Stimulated activated CD4-positive, alpha-beta T cell treated with anti-CD3 and anti-CD28 coated beads, Interleukin-1b, Interleukin-23, amount 100 ng/mL, for 4 hours (primary cell): ENCODE measurements at places on chromosomes 1 and 21.
A peak's percentile ranks its signal among the peaks of the same experiment; 100 is the strongest.

DNA sequence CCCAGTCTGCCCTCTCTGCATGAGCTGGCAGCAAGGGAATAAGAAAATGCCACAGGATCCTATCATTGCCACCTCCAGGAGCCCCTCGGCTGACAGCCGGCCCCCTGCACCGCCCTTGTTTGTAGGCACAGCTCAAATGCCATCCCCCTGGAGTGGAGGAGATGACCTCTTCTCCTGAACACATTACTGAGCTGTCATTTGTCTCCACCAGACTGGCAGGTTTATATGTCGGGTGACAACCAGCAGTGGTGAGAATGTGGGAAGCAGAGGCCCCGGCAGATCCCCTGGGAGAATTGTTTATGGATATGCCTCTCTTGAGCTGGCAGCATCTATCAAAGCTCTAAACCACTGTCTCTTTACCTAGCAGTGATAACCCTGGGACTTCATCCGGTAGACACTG lies 135.4 kb upstream of the FMN2 start:
- no peak for DNase-seq

GRCh38 chr21:42250422-42251403 lies 31.8 kb downstream of the ABCG1 start:
- DNase-seq = no peak

DNA sequence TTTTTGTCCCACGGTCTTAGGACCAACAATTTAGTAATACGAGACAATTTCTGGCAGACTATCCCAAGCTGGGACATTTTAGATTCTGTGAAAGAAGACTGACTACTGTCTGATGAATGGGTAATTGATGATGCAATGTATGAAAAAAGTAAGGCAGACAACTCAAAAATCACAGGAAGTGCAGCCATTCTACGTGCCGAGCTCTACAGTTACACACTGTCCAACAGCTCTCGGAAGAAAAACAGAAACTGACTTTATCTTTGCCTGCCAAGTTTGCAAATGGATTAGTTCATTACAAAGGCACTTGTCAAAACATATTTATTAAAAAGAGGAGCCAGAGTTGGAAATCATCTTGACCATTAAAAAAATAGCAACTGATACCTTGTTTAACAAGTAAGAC lies 31.3 kb downstream of the ZBTB8B start:
- DNase-seq = no peak

GRCh38 chr1:75131565-75132241 lies 2.5 kb upstream of the LHX8 start:
- no peak for DNase-seq

GRCh38 chr21:15754640-15755039 lies 24.9 kb downstream of the USP25 start:
- no peak for DNase-seq

- DNase-seq = peak; percentile 33
Observed at GRCh38 chr1:150973836-150974579, 627 bp downstream of the CERS2 start.

DNA sequence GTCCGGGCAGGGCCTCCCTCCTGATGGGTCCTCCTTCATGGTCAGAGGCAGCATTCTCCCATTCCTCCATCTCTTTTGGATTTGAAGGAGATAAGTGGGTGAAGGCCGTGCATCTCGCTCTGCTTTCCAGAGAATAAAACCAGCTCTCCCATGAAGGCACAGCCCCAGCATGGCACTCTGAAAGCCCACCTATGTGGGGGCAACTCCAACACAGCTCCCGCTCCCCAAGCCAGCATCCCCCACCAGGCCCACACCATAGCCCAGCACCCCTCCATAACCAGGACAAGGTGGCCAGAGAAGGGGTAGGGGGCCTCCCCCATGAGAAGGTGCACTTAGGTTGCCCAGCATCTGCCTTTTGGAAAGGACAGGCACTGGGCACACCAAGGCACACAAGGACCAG lies 112.2 kb downstream of the PDE9A start:
- DNase-seq = no peak

GRCh38 chr1:188089461-188089860 lies 1260.7 kb downstream of the PLA2G4A start:
- no peak for DNase-seq

GRCh38 chr1:100441651-100442050 lies 89.3 kb downstream of the CDC14A start:
- no peak for DNase-seq

DNA sequence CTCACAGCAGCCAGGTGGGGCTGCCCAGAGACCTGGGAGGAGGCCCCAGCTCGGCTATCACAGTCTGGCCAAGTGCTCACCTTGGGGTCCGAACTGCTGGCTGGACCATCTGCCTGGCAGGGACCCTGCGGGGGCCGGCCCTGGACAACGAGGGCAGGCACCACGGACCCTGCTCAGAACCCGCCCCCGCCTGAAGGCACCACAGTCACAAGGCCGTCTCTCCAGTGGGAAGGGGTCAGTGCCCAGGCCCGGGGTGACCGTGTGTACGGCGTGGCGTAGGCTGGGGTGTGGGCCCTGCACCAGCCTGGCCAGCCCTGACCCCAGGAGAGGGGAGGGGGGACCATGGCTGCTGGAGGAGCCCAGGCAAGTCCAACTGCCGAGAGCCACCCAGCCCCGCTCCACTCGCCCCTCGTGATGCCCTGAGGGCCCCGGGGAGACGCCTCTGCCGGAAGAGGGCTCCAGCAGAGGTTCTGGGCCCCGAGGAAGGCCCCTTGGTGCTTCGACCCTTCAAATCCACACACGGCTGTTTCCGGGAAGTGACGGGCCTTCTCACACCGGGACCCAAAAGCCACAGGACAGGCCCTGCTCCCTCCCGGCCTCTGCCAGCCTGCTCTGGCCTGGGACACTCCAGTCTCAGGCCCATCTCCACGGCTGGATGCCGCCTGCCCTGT lies 11.2 kb upstream of the RNF223 start:
- no peak for DNase-seq

- DNase-seq = no peak
Observed at GRCh38 chr1:25232866-25233784, 823 bp upstream of the SYF2 start.

DNA sequence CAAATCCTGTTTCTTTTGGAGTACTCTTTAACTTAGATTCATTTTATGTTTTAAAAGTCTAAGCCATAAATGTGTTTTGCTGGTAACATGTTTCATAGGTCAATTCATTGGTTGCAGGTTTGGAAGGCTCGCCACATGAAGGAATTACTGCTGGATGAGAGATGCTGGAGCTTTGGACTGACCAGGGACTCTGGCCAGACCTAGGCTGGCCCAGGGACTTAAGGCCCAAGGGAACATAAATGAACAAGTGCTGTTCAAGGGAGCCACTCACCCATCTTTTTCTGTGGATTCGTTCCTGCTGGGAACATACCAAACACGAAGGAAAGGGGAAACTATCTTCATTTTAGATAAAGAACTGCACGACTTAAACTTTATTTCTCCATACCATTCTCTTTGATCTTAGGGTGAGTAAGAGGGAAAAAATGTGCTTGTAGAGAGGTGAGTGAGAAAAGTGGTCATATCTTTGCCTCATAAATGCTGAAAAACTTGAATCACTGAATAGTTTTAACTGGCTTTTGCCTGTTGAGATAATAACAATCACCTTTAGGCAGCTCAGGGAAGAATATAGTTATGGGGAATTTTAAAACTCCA lies 15.3 kb upstream of the SHCBP1L start:
- no peak for DNase-seq

DNA sequence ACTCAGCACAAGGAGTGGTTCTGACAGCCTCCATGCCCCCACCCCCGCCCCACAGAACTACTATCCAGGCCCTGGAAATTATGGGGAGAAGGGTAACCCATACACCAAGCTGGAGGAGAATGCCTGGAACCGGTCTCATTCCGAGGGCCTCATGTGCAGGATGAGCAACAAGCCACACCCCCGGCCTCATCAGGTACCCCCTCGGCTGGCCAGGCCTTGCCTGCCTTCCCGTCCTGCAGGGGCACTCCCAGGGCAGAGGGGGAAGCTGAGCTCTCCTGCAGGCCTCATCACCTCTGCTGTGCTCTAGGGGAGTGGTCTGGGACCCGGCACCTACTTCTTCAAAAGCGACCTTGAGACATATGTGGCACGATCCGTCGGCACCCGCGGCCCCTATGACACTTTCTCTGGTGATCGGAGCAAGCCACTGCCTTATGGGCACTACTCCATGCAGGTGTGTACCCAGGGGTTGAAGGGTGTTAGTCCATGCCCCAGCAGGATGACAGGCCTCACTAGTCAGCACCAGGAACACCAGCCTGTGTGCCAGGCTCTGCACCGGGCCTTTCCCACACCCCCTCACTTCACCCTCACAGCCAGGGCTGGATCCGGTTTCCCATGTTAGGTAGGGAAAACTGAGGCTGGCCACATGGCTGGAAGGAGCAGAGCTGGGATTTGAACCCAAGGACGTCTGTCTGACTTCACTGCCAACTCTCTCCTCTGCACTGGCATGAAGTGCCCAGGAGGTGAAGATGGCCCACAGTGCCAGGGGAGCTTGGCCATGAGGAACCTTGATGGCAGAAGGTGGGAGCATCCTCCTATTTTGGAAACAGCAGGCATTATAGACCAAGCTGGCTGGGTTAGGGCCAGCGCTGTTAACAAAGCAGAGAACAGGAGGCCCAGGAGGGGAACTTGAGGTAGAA lies 10.9 kb upstream of the TTC22 start:
- DNase-seq = no peak

DNA sequence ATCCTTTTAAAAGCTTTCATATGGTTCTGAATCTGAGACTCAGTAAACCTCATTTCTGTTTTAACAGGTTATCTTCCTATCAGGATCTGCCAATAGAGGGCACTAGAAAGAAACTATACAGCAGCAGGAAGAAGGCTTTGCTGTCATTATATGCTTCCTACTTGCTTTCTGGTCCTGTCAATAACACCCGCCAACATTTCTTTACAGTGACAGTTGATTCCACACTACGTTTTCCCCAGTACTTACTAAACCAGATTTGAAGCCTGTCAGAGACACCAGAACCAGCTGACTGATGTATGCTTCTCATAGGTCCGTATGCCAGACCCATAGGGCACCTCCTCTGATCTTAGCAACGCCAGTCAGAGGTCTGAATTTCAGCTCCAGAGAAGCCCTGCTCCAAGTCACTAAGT lies 341.0 kb upstream of the NEGR1 start:
- no peak for DNase-seq

DNA sequence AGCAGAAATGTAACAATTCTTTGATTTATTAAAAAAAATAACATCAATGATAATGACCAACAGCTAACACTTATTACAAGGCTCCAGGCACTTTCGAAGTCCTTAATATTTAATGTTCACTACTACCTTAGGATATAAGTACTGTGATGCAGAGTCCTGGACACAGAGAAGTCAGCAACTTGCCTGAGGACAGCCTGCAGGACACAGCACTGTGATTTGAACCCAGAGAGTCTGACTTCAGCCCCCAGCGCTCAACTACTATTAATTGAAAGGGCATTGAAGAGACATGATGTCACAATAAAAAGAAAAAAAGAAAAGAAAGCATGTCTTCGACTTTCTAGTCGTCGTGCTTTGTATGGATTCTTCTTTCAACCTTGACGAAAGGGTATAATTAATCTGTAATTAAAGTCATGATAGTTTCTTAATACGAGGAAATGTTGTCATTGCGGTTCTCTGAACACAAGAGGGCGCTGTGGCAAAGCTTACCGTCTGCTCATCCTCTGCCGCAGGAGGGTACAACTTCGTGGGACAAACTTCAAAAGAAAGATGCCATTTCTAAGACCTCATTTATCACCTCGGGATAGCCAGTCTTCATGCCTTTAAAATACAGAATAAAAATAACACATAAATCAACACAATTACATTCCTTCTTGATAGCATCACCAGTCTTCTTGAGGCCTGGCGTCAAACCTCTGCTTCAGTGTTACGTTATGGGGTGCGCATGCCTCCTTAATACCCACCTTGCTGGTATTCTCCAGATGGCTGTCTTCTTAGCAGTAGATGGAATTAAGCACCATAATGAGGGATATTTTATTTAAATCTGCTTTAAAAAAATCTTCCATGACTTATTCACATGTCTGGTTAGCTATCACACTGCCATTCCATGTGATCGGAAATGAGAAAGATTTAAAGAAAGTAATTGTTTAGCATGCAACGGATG lies 240.1 kb downstream of the DISC1 start:
- DNase-seq = peak; percentile 52

GRCh38 chr1:240435996-240436566 lies 175.9 kb downstream of the GREM2 start:
- DNase-seq = no peak

DNA sequence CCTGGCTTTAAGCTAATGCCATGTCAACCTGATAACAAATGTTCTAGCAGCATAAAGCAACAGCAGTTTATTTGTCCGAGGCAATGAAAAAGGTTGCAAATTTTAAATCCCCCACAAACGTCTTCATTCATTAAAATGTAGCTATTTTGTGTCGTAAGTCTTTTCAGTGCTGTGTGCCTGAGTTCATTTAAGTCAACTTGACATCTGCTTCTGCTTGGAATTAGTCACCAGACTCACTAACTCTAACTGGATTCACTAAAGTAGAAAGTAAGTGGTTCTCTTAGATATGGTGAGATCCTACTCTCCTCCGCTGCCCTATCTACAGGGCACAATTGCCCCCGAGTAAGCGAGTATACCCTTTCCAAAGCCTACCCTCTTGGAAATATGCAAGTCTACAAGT lies 118.4 kb upstream of the CHRM3 start:
- no peak for DNase-seq

- no peak for DNase-seq
Observed at GRCh38 chr21:46498335-46499050, 39.8 kb downstream of the DIP2A start.

DNA sequence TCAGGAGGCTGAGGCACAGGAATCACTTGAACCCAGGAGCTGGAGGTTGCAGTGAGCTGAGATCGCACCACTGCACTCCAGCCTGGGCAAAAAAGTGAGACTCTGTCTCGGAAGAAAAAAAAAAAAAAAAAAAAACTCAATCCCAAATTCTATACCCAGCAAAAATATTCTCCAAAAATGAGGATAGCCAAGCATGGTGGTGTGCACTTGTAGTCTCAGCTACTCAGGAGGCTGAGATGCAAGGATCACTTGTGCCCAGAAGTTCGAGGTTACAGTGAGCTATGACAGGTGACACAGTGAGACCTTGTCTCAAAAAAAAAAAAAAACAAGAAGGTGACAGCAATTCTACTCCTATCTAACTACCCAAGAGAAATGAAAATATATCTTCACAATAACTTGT lies 6.4 kb downstream of the TMEM50B start:
- no peak for DNase-seq
